ENCODE measurements at places on chromosomes 13 and 19. TPM values are rescaled to one million over a fixed set of nuclear protein-coding genes. Genes with fewer than 3 reads are reported as not detected.

The TEX29 gene
- not detected for total RNA-seq

The CEACAM20 gene
- not detected for total RNA-seq

The POGLUT2 gene
- total RNA-seq: 14.5 TPM

The KISS1R gene
- not detected for total RNA-seq

The SLC17A7 gene
- under 0.01 TPM for total RNA-seq

The GTF3A gene
- 115 TPM for total RNA-seq

The ZNF66 gene
- 6.7 TPM for total RNA-seq

The TLE2 gene
- total RNA-seq: 3.1 TPM

The POSTN gene
- total RNA-seq: 1.8 TPM

The ZNF723 gene
- not detected for total RNA-seq

The GAPDHS gene
- not detected for total RNA-seq

The CASP14 gene
- total RNA-seq: not detected

The NLRP11 gene
- total RNA-seq: not detected

The SIGLEC5 gene
- total RNA-seq: 1.2 TPM

The ZNF560 gene
- 0.33 TPM for total RNA-seq

The KBTBD6 gene
- total RNA-seq: 13.3 TPM

The ERICH4 gene
- total RNA-seq: not detected

The MAB21L1 gene
- total RNA-seq: not detected

The KRTDAP gene
- not detected for total RNA-seq

The GFY gene
- not detected for total RNA-seq

The PSG3 gene
- not detected for total RNA-seq

The TEX101 gene
- not detected for total RNA-seq

The CYP4F12 gene
- not detected for total RNA-seq

The SULT2A1 gene
- total RNA-seq: not detected

The PDE4C gene
- under 0.01 TPM for total RNA-seq

The NCCRP1 gene
- not detected for total RNA-seq

The OLFM2 gene
- total RNA-seq: not detected

The CLEC4G gene
- total RNA-seq: not detected

The CLIP3 gene
- total RNA-seq: 6.3 TPM

The C1QTNF9 gene
- not detected for total RNA-seq

The SHISA2 gene
- total RNA-seq: 16.6 TPM

The ZNF628 gene
- 2.8 TPM for total RNA-seq

The CAMSAP3 gene
- total RNA-seq: 7.8 TPM

The IRGC gene
- total RNA-seq: not detected

The CFAP97D2 gene
- not detected for total RNA-seq

The ATP8B3 gene
- total RNA-seq: 4.0 TPM

The MCEMP1 gene
- not detected for total RNA-seq

The MBD3L3 gene
- not detected for total RNA-seq

The ZNF14 gene
- 3.7 TPM for total RNA-seq

The CEACAM21 gene
- total RNA-seq: not detected

The GPR108 gene
- 53.4 TPM for total RNA-seq

The GZMM gene
- total RNA-seq: not detected

The DCLK1 gene
- total RNA-seq: 0.39 TPM

The ZNF700 gene
- total RNA-seq: 8.2 TPM

The TNPO2 gene
- 39.5 TPM for total RNA-seq

The JUND gene
- 219 TPM for total RNA-seq

The BRME1 gene
- total RNA-seq: 0.79 TPM

The STAP2 gene
- 51.0 TPM for total RNA-seq

The ZNF556 gene
- not detected for total RNA-seq
